ENCODE measurements at places on chromosomes 1 and 21.

DNA sequence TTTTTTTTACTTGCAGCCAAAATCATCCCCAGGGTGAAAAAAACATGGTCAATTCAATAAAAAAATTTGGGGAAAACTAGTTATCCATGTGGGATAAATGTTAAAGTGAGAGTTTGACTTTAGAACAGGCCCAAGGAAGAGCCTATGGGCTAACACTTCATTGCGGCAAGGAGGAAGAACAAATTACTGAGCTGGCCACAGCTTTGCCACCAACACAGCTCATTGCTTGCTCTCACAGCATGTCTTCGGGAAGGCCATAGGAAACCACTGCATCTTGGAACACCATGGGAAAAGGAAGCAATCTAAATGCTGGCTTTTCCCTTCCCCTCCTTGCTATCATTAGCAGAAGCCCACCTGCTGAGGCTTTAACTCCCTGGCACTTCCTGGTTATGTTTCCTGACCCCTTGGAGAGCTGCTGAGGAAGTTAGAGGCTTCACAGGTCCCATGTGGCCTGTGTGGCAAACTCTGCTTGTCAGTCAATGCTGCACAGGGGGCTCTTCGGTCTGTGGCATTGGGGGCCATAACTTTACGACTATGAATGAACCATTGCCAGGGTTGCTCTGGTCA lies 86.0 kb downstream of the SLC25A24 start:
- no peak for DNase-seq

DNA sequence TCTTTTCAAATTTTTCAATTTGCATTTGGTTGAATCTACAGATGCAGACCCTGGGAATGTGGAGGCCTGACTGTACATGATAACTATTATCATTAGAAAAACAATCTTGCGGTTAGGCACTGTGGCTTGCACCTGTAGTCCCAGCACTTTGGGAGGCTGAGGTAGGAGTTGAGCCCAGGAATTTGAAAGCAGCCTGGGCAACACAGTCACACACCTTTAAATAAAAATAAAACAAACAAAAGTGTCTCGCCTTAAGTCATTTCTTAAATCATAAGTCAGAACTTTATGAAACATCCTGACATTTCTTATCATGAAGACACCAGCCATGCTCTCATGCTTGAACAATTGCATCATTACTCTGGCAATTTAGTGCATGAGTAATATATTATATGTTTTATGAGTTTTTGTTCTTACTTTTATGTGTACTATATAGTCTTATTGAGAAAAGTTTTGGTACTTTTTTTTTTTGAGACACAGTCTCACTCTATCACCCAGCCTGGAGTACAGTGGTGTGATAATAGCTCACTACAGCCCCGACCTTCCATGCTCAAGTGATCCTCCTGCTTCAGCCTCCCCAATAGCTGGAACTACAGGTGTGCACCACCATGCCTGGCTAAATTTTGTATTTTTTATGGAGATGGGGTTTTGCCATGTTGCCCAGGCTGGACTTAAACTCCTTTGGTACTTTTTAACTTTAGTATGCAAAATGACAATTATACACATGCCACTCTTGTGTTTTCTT lies 7.8 kb downstream of the TBX19 start:
- DNase-seq, result no peak

- no peak for DNase-seq
These were observed 368.6 kb downstream of the PTPRC start for GRCh38 chr1:199007423-199007822.

GRCh38 chr1:89149229-89149628 lies 23.3 kb upstream of the GBP2 start:
- no peak for DNase-seq

DNA sequence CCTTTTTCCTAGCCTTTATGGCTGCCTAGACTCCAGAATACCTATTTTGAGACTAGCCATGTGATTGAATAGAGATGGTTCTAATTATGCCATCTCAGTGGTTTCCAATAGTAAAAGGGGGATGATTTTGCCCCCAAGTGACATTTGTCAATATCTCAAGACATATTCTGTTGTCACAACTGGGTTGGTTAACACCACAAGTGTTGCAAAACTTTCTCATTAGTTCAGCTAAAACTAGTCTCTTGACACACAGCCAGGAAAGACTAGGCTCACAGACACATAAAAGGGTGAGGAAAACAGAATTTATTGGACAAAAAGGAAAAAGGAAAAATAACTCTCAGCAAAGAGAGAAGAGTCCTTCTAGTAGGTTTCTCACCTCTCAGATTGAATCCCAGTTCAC lies 39.9 kb upstream of the GBP5 start:
- no peak for DNase-seq

GRCh38 chr1:25468033-25468432 lies 37.3 kb downstream of the MACO1 start:
- no peak for DNase-seq

DNA sequence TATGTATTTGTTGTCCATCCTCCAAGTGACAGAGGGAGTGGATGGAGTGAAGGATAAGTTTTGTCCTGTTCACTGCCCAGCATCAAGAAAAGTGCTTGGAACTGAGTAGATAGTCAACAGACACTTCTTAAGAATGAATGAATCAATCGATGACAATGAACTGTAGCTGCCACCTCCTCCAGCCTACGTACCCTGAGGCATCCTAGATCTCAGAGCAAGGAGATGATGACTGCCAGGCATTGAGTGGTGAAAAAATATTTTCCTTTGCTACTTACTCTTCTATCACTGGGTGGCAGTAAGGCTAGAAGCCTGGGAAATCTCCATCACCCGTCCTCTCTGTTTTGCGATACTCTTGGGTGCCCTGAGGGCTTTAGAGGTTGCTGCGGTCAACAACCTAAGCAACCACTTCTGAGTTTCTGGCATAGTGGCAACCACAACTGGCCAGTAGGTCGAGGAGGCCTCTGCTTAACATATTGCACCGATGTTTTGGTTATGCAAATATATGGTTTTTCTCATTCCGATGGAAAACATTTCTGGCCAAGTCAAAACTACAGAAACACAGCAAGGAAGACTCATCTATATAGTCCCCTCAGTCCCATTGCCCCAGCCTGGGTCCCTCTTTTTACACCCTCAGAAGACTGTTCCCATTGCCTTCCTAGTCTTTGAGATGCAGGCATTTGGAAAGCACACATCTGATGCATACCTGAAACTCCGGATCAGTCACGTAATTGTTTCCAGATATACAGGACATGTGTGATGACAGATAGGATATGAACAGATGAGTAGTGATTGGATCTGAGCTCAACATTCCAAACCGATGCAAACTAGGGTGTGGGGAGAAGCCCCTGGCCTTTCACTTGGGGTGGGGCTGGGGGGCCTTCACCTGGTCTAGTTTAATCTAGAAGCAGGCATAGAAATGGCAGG lies 136.8 kb downstream of the RUNX1 start:
- no peak for DNase-seq

GRCh38 chr21:36321325-36322082 lies 1.5 kb downstream of the MORC3 start:
- DNase-seq, result no peak

- no peak for DNase-seq
These were observed 154.2 kb downstream of the TENT5C start for GRCh38 chr1:117760069-117760468.

GRCh38 chr1:208129060-208129459 lies 115.1 kb downstream of the PLXNA2 start:
- no peak for DNase-seq

DNA sequence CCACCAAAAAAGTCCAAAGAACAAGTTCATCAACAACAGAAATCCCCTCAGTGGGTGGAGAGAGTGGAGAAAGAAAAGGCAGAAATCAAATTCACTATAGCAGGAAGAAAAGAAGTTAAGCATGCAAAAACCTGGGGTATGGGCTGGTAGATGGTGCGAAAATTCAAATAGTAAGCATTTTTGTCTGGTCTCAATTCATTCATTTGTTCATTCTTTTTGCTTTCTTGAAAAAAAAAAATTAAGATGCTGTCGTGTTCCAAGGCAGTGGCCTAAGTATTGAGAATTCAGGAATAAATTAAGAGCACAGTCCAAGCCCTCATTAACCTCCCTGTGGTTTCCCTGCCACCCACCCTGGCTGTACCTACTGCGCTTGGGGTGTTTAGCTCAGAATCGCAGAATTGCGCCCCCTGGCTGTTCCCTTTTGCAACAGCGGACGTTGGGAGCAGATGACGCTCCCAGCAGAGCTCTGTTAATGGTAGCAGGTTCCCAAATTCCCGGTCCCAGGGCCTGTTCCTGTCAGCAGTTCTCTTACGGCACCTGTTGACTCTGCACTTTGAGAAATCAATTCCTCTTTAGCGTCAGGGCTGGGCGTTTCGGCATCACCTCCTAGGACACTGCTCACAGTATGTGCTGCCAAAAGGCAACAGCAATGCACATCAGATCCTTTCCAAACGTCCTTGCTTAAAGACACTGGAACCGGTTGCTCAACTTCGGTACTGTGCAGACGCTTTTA lies 34.0 kb upstream of the SSX2IP start:
- DNase-seq, result peak; percentile 24

DNA sequence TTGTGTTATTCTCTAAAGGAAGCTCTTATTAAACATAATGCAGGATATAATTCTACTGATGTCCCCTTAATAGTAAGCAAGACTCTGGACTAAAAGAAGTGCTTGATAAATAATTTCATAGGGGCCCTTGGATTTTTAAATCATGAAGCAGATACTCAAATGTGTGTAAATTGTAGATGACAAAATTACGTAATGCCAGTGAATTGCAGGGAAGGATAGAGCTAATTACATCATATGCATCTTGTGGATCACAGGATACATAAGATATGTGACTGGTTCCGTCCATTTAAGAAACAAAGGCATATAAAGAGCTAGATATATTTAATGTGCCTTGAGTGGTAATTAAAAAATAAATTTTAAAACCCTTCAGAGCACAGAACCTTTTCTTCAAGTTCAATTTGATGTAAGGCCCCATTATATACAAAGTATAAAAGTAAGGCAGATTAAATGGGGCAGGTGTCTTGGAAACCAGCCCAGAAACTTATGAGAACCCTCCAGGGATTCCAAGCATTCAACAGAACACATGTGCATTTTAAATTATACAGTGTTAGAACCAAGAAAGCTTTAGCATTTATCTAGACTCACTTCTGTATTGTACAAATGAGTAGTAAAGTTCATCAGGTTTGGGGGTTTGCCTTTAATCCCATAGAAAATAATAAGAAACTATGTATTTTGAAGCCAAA lies 190.4 kb downstream of the NCAM2 start:
- DNase-seq, result no peak

DNA sequence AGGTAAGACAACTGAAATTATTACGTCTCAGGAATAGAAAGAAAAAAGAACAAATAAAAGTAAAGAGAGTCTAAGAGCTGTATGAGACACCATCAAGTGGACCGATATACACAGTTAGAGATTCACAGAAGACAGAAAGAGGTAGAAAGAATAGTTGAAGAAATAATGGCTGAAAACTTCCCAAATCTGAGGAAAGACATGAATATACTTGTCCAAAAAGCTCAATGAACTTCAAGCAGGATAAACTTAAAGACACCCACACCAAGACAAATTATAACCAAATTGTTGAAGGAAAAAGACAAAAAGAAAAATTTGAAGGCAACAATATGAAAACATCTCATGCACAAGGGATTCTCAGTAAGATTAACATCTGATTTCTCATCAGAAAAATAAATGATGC lies 19.6 kb upstream of the WNT3A start:
- no peak for DNase-seq

GRCh38 chr1:185215911-185216310 lies 58.9 kb downstream of the SWT1 start:
- no peak for DNase-seq

GRCh38 chr1:203127666-203128430 lies at the start of gene ADORA1:
Gene ADORA1, plus strand, starts transcription at chr1:203127726. Its CDS starts 1,116 bp downstream, at chr1:203128842.
- no peak for DNase-seq

GRCh38 chr1:116284819-116285390 lies 88.1 kb upstream of the ATP1A1 start:
- no peak for DNase-seq

- DNase-seq, result no peak
These were observed 2.7 kb upstream of the NHLH1 start for GRCh38 chr1:160363951-160364735.

GRCh38 chr21:32352526-32352925 lies 40.3 kb downstream of the URB1 start:
- no peak for DNase-seq

- peak; percentile 67 for DNase-seq
These were observed 21.7 kb downstream of the TMEM53 start for GRCh38 chr1:44652445-44653106.

DNA sequence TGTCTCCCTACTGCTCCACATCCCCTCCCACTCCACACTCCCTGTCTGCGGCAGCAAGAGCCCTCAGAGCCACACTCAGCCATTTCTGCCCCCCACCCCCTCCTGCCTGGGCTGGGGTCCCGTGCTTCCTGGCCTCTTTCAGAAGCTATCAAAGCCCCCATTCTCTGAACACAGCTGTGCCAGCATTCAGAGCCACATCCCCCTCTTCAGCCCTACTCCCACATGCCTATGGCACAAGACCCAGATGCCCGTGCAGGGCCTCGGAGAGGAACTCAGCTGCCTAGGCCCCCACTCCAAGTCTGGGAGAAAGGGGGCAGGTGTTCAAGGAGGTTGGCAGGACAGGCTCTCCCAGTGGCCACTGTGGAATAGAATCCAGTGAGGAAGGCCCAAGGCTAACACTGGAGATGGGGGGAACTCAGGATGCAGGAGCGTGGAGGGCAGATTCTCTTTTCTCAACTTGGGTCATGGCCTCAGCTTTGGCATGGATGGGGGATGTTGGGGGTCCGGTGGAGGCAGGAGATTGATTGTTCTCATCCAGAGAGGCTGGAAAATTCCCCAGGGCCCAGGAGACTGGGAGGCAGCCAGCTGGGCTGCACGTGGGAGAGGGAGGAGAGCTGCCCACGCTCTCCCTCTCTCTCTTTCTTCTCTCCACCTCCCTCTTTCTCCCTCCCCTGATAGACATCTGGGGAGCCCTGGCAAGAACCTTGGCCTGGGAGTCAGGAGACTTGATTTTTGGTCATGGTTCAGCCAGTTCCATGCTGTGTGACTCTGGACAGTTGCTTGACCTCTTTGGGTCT lies 3.5 kb upstream of the BCAN start:
- DNase-seq, result no peak

GRCh38 chr1:53975861-53976260 lies 29.7 kb downstream of the LRRC42 start:
- DNase-seq, result no peak

DNA sequence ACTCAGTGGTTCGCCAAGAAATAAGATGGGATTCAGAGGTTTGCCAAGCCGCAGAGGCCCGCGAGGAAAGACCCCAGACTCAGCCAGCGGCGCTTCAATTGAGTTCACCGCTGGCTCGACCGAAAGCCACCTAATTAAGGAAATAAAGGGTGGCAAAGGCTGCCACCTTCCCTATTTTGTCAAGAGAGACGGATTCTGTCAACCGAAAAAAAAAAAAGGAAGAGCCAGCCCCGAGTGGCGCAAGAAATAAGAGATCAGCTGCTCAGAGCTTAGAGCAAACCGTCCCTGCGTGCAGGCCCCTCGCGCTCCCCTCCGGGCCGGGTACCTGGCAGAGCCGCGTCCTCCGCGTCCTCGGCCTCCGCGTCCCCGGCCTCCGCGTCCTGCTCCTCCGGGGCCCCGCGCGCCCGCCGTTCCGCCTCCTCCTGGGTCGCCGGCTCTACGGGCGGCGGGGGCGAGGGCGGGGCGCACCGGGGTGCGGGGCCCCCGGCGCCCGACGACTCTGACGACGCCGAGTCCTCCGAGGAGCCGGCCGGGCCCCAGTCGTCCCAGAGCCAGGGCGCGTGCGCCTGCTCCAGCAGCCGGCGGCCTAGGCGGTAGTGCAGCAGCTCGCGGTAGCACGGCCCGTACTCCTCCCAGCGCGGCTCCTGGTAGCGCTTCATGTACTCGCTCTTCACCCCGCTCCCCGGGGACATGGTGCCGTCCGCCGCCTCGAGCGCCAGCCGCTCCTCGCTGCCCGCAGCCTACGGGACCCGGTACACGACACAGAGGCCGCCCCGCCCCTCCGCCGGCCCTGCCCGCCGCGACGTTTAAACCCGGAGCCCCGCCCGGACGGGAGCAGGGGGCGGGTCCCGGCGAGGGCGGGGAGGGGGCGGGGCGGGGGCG lies 832 bp downstream of the CCSAP start:
- DNase-seq, result peak; percentile 72

Measured in stimulated activated CD4-positive, alpha-beta T cell treated with anti-CD3 and anti-CD28 coated beads, Interleukin-15, amount 100 ng/mL, for 1 hour (primary cell).